ENCODE measurements at places on chromosomes 1 and 21. TPM values are rescaled to one million over a fixed set of nuclear protein-coding genes. Genes with fewer than 3 reads are reported as not detected.

KIF14 gene
- 0.73 TPM for total RNA-seq

DCAF8 gene
- 115 TPM for total RNA-seq

TNNT2 gene
- 0.10 TPM for total RNA-seq

PDZK1 gene
- total RNA-seq: 0.10 TPM

AIRE gene
- 0.10 TPM for total RNA-seq

MYBPH gene
- not detected for total RNA-seq

KCNH1 gene
- not detected for total RNA-seq

CDKN2C gene
- 5.2 TPM for total RNA-seq

DEPDC1 gene
- 0.10 TPM for total RNA-seq

PRAMEF10 gene
- not detected for total RNA-seq

RUNX3 gene
- 76.4 TPM for total RNA-seq

FLAD1 gene
- total RNA-seq: 11.3 TPM

KRTAP11-1 gene
- not detected for total RNA-seq

SAMD13 gene
- total RNA-seq: 0.31 TPM

NPR1 gene
- not detected for total RNA-seq

RNU1-2 gene
- under 0.01 TPM for total RNA-seq
